Mucosa of descending colon (tissue), 3 donors: ENCODE measurements at places on chromosomes 13 and 19.
A peak's percentile ranks its signal among the peaks of the same experiment; 100 is the strongest.

- DNase-seq = no peak
These were observed 136.1 kb downstream of the ATP8A2 start for GRCh38 chr13:25507841-25508240.

GRCh38 chr19:20060282-20060681 lies 17.5 kb upstream of the ZNF90 start:
- DNase-seq = no peak

- DNase-seq = no peak
These were observed 7.2 kb upstream of the MBNL2 start for GRCh38 chr13:97214921-97215320.

GRCh38 chr19:18785179-18786124 lies 5.7 kb downstream of the COMP start:
- DNase-seq = peak; percentile 92

DNA sequence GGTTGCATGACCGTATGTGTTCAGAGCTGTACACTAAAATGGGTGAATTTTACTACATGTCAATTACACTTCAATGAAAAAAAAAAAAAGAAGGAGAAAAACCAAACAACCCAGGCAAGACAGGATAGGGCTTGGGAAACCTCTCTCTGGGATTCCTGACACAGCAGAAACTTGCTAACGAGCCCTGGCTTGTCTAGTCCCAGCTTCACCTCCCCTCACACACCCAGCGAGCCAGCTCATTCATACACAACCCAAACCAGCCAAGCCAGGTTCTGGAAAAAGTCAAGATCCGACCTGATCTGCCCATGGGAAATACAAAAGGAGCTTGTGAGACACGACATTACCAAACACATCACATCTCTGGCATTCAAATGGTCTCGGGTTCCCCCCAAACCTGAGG lies 3.7 kb upstream of the TECR start:
- DNase-seq = no peak

GRCh38 chr19:50669302-50670101 lies 20.3 kb downstream of the C19orf81 start:
- DNase-seq = no peak

- DNase-seq = no peak
These were observed 110.0 kb downstream of the KCNRG start for GRCh38 chr13:50125304-50125553.
